ENCODE measurements at places on chromosomes 1 and 21. TPM values are rescaled to one million over a fixed set of nuclear protein-coding genes. Genes with fewer than 3 reads are reported as not detected.

The TNN gene
- not detected for polyA plus RNA-seq

The ADORA1 gene
- 0.27 TPM for polyA plus RNA-seq

The RPL11 gene
- polyA plus RNA-seq: 4,158 TPM

The SMIM1 gene
- 10.7 TPM for polyA plus RNA-seq
